ENCODE measurements at places on chromosomes 2 and 18.

GRCh38 chr2:71298914-71299313, 32.7 kb upstream of the ZNF638 start:
- DNase-seq, result no peak

DNA sequence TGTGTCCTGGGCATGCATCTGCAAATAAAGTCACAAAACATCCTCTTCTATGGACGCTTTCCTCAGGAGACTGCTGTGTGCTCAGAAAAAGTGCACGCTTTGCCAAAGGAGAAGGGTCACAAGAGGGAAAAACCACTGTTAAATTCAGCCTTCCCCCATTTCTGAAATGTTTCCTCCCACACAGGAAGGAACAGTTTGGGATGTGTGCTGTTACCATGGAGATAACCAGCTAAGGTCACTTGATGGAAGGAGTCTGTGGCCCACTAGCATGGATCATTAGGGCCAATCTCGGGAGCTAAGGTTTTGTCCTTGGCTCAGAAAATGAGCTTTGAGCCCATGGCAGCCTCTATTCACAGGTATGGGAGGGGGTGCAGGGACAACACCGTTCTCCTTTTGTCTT, 5.6 kb downstream of the KCNE4 start:
- DNase-seq, result no peak

GRCh38 chr2:182259629-182260150, 167.1 kb downstream of the PDE1A start:
- DNase-seq, result no peak

- DNase-seq, result no peak
Measured at GRCh38 chr2:55530539-55531081, 11.1 kb downstream of the CFAP36 start.

DNA sequence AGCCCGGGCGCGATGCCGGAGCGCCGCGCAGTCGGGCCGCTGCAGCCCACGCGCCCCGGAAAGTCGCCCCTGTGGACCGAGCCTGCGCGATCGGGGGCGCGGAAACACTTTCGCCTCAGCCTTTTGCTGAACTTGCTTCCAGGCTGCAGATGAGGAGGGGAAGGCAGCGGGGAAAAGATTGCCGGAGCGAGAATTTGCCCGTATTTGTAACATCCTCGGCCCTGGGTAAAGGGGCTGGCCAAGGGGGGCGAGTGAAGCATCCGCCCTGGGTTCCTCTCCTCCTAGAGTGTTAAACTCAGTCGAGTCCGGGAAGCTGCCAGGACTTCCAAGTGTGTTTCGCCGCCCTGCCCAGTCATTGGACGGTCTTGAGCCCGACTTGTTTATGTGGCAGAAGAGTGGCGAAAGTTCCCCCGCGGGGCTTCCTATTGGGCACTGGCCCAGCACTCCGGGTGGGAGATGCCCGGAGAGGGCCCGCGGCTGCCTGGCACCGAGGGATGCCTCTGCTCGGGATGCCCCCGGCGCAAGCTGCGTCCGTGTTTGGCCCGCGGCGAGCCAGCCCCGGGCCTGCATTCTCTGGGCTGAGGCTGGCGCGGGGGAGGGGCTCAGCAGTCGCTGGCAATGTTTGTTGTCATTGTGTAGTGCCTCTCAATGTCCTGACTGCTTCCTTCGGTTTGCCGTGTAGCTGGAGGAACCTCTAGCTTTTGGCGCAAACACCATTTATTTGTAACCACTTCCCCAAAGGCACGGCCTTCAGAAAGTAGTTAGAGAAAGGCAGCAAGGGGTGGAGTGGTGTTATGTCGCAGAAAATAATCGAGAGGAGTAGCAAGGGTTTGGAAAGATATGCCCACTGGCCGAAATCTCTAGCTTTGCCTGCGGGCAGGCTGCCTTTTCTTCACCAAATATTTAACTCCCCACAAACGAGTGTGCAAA, 1.1 kb downstream of the CYBRD1 start:
- peak; percentile 13 for DNase-seq

DNA sequence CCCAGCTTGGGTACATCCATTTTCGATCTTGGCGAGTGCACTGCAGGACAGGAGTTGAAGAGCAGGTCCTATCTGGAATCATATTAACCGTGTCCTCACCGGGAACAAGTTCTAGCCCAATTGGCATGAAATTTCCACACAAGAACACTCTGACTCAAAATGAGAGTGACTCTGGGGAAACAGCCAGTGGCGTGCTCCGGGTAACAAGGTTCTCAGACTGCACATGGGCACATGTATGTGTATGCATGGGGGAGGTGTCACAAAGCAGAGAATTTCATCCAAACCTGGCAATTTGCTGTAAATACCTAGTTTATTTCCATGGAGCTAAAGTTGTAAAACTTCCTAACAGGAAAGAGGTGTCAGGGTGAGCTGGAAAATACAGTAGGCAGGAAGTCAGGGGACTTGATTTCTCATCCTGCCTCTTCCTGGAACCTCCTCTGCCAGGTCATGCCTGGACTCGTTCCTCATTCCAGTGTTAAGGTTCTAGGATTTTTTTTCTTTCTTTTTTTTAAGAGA, 1.7 kb downstream of the TUBB6 start:
- DNase-seq, result no peak

DNA sequence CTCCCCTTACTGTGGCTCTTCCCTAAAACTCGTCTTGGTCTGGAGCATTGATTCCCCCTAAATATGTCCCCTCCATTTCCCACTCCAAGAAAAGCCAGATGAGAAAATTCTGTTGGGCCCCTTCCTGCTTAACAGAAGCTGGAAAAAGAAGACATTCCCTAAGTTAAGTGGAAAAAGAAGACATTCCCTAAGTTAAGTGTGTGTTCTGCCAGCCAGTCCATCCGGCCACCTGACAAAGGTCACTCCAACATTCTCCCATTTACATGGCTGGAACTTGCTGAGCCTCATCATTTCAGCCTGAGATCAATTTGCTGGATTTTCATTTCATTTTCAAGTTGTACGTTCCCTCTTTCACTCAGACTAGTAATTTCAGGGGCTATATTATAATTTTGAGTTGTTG, 52.0 kb downstream of the LYPD1 start:
- no peak for DNase-seq

- DNase-seq, result no peak
Measured at GRCh38 chr18:39500306-39500705, 1934.7 kb upstream of the CELF4 start.

DNA sequence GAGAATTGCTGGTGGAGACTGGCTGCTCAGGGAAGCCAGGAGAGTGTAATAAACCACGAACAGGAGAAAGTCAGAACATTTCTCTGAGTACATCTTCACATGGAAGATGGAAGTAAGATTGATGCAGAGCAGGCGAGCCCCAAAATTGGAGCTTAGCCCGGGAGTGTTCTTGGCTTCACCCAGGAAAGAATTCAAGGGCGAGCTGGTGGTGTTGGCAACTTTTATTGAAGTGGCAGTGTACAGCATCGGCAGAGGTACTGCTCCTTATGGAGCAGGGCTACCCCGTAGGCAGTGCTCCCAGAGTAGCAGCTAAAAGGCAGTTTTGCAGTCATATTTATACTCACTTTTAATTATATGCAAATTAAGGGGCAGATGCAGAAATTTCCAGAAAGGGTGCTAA, 281.4 kb upstream of the MEX3C start:
- no peak for DNase-seq

- no peak for DNase-seq
Measured at GRCh38 chr2:37674946-37675345, 3.5 kb upstream of the CDC42EP3 start.

DNA sequence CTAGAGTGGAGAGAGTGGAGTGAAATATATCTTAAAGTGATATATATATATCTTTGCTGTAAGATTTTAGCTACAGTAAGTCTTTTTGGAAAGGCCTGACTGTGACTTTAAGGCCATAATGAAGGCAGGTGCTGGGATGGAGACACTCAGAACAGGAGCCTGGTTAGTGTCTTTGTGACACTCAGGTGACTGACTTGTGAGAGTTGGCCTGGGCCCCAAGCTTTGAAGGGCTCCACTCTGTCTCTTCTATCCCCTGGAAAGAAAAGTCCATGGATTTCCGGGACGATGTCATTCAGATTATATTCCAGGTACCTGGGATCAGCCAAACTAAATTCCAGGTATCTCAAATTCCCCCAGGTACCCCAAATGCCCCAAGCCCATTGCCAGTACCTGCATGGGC, 276.6 kb downstream of the PDE11A start:
- DNase-seq, result no peak

DNA sequence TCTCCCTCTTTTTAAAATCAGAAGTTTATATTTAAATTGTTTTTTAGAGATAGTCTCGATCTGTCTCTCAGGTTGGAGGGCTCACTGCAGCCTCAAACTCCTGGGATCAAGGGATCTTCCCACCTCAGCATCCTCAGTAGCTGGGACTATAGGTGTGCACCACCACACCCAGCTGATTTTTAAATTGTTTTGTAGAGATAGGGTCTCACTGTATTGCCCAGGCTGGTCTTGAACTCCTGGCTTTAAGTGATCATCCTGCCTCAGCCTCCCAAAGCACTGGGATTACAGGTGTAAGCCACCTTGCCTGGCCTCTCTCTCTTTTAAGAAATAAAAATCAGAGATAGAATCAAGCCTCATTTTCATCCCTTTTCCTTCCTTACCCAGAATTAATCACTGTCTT, 22.1 kb downstream of the FAM171B start:
- DNase-seq, result no peak

GRCh38 chr2:152222975-152223637, 47.5 kb upstream of the STAM2 start:
- DNase-seq, result no peak

Measured in activated CD4-positive, alpha-beta T cell treated with anti-CD3 and anti-CD28 coated beads for 24 hours (primary cell).